Inflammatory macrophage (primary cell): ENCODE measurements at places on chromosomes 6 and 20.

DNA sequence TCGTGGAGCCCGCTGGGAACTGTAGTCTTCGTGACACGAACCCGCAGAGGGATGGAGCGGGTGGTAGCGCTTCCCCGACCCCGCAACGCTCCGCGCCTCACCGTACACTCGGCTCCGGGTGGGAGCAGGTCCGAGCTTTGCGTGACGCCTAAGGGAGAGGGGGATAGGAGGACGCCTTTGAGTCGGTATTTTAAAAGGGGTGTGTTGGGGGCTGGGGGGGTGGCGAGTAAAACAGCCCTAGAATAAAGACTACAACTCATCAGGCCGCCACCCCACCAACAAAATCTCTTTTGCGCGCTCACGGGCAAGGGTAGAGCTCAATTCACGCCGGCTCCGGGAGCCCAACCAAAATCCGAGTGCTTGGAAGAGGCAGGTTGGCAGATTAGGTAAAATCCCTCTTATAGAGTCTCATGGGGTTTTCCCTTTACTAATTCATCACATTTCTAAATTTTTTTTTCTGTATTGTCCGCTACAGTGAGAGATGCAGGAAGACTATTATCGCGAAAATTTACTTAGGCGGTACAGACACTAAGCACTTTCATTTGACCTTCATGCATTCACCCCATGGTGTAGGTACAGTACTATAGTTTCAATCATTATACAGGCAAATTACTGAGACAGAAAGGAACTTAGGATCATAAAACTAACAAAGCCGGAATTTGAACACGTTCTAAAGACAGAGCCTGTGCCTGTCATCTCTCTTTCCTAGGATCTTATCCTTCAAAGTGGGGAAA is 706 bp upstream of the SNX14 start:
- peak; percentile 20 for DNase-seq

DNA sequence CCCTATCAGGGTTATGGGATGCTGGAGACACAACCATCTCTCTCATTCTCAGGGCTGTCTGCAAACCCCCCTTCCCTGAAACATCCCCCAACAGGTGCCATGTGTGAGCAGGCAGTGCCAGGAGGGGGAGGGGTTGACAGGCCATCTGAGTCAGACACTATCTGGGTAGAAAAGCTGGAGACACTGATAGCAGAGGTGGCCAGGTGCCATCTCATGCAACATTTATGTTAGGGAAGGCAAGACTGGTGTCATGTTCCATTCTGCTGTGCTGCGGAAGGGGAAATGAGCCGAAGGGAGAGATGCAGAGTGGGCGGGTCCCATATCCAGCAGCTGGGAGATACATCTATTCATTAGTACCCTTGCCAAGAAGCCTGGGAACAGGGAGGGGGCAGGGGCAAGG is 3.5 kb downstream of the LHFPL5 start:
- no peak for DNase-seq

GRCh38 chr6:95515975-95516374 is 61.4 kb upstream of the MANEA start:
- no peak for DNase-seq

GRCh38 chr6:142569676-142570075 is 267.9 kb downstream of the ADGRG6 start:
- no peak for DNase-seq

DNA sequence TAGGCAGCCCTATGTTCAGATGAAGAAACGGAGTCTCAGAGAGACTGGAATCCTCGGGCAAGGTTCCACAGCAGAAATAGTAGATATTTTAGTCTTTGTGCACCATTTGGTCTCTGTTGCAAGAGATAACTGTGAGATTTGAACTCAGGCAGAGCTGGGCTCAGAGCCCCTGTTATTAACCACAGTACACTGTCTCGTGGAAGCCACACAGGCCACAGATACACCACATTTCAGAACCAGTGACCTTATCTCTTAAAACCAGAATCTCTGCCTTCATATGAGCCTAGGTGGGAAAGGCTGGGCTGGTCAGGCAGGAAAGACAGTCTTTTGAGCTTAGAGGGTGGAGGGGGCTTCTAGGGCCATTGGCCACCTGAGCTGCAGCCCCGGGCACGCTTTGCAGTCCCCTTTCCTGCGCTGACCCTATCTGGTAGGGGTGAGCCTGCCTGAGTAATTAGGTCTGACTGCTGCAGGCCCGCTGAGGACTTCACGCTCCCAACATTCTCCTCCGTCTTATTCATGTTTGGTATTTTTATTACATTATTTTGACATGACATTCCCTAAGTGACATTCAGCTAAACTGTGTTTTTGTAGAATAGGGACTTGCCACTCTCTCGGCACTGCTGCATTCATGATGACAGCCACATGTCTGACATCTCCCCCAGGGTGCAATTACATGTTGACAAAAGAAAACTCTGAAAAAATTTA is 71.1 kb downstream of the KCNB1 start:
- DNase-seq: no peak

DNA sequence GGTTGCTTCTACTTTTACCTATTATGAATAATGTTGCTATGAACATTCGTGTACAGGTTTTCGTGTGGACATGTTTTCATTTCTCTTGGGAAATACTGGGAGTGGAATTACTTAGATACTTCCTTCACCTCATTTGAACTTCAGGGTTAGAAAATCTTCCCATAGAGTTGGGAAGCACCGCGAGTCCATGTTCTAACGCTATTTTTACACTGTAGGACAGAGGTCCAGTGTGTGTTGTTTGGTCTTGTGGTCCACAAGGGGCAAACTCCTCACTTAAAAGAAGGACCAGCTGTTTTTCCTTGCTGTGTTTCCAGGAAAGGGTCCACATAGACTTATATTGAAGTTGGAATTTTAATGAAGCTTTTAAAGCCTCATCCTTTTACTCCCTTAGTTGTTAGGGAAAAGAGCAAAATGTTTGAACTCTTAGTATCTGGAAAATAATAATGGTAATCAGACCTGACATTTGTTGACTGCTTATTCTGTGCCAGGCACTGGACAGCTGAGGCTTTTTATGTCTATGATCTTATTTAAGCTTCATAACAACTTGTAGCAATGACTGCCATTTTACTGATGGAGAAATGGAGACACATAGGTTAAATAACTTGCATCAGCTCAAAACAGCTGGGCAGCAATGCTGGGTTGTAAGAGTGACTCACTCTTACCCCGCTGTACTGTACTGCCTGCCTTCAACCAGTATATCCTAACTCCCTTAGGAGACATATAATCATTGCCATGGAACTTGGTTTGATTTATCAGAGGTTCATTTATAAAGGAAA is 52.0 kb downstream of the CDC5L start:
- DNase-seq: no peak

GRCh38 chr6:137193256-137194070 is 20.0 kb upstream of the IL22RA2 start:
- no peak for DNase-seq

DNA sequence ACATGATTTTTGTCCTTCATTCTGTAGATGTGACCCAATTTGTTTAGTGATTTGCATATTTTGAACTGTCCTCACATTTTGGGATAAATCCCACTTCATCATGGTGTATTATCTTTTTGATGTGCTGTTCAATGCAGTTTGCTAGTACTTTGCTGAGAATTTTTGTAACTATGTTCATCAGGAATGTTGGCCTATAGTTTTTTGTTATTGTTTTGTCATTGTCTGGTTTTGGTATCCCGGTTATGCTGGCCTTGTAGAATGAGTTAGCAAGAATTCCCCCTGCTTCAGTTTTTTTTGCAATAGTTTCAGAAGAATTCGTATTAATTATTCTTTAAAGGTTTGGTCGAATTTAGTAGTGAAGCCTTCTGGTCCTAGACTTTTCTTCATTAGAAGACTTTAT is 11.9 kb downstream of the KIF25 start:
- no peak for DNase-seq

- no peak for DNase-seq
These were observed 18.1 kb upstream of the HBS1L start for GRCh38 chr6:135072753-135073152.

- no peak for DNase-seq
These were observed 60.1 kb downstream of the SYNJ2 start for GRCh38 chr6:158041788-158042187.

DNA sequence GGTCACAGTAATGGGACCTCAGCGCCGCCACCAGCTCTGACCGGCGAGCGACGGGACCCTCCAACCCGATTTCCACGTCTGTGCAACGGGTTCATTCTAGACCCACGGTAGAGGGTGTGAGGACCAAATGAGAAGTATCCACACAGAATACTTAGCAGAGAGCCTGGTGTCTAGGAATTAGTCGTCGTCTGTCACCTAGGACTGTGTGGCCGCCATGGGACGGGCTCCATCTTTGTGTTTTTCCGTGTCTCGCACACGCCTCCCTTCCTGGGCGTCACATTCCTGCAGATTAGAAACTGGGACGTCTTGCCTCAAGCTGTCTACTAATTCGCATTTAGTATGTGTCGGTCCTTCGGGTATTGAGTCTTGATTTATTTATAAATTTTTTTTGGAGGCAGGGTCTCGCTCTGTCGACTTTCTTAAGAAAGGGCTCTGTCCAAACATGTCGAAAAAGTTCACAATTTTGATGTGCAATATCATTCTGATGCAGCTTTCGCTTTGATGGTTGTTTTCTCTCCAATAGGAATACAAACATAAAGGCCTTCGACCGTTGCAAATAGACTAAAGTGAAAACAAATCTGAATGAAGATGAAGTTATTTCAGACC is 563 bp downstream of the MGME1 start:
- DNase-seq: peak; percentile 47

DNA sequence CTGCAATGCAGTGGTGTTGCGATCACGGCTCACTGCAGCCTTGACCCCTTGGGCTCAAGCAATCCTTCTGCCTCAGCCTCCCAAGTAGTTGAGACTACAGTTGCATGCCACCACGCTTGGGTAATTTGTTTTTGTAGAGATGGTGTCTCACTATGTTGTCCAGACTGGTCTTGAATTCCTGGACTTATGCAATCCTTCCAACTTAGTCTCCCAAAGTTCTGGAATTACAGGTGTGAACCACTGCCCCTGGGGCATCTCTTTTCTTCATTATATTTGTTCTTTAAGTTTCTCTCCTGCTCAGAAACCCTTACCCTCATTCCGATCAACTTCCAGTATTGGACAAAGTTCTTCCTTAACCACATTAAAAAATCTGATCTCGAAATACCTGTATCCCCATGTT is 44.7 kb upstream of the DEK start:
- no peak for DNase-seq

GRCh38 chr6:155755452-155755851 is 299.8 kb upstream of the NOX3 start:
- DNase-seq: no peak

DNA sequence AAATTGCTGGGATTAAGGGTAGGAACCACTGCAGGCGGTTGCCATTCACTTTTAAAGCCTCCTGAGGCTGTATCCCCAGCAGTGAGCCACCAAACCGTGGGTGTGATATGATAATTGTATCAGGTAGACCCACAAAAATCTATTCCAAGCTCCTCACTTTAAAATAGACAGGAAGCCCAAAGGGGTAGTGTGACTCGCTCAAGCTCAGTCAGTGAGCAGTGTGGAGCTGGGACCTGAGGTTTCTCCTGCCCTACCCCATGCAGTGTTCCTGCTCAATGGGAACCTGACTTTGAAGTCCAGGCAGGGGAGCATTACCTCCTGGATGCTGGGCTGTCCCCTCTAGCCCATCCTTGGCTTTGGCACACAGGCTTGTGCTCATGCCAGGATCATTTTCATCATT is 14.9 kb upstream of the MAPRE1 start:
- DNase-seq: no peak

DNA sequence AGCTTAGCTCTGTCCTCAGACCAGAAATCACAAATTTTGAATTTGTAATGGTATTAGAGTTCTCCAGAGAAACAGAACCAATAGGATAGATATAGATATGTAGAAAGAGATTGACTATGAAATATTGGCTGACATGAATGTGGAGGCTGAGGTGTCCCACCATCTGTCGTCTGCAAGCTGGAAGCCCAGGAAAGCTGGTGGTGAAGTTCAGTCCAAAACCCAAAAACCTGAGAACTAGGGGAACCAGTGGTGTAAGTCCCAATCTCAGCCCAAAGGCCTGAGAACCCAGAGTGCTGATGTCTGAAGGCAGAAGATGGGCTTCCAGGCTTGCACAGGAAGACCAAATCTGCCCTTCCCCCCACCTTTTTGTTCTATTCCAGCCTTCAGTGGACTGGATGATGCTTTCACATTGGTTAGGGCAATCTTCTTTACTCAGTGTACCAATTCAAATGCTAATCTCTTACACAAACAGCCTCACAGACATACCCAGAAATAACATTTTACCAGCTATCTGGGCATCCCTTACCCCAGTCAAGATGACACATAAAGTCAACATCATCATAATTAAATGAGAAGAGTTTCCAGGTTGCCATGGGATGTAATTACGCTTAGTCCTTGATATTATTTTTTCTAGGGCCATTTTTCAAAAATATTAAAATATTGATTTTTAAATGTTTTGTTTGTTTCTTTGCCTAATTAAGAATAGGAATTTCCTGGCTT is 570.8 kb downstream of the UTRN start:
- no peak for DNase-seq

DNA sequence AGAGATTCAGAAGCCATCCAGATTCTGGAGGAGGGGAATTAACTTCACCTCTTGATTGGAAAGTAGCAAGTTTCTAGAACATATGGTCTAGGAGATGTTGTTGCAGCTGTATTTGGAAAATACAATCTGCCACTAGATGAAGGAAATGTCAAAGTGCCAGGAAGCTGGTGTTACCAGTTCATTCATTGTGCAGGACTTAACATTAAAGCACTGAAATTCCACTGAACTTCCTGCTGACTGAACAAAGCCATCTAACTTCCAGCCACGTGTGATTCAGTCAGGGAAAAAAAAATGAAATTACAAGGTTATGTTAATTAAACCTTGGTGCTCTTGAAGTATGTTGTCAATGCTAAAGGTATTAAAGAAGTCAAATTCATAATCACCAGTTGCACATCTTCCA is 321.5 kb upstream of the SASH1 start:
- no peak for DNase-seq

GRCh38 chr6:128062882-128063603 is 162.2 kb upstream of the THEMIS start:
- no peak for DNase-seq

DNA sequence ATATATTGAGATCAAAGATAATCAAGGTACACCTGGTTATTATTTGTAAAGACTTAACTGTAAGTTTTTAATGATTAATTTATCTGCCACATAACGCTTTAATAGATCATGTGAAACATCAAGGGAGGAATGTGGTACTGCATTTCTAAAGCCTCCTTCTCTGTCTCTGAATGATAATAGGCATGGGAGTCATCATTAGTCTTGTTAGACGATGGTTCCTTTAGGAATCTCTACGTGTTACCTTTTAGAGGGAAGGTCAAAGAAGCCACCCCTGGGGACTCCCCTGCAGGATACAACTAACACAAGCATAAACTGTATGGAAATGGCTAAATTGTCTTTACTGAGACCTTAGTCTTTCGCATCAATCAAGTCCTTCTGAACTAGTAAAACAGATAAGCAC is 173.6 kb upstream of the MCHR2 start:
- no peak for DNase-seq
